HT-29 (cell line): ENCODE measurements at places on chromosomes 5 and 9.

GRCh38 chr9:71509054-71509453, 259.3 kb downstream of the CEMIP2 start:
- peak; percentile 59 for DNase-seq

GRCh38 chr9:14497476-14497875, 183.5 kb upstream of the NFIB start:
- DNase-seq = no peak

DNA sequence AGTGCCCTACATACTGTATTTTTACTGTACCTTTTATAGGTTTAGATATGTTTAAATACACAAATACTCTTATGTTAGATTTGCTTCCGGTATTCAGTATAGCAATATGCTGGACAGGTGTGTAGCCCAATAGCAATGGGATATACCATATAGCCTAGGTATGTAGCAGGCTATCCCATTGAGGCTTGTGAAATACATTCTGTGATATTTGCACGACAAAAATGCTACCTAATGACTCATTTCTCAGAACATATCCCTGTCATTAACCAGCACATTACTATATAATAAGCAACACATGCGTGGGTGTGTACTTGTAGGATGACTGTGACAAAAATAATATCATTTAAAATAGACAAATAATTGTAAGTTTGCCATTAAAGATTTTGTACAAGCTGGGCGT, 208.8 kb downstream of the MRPS30 start:
- no peak for DNase-seq

DNA sequence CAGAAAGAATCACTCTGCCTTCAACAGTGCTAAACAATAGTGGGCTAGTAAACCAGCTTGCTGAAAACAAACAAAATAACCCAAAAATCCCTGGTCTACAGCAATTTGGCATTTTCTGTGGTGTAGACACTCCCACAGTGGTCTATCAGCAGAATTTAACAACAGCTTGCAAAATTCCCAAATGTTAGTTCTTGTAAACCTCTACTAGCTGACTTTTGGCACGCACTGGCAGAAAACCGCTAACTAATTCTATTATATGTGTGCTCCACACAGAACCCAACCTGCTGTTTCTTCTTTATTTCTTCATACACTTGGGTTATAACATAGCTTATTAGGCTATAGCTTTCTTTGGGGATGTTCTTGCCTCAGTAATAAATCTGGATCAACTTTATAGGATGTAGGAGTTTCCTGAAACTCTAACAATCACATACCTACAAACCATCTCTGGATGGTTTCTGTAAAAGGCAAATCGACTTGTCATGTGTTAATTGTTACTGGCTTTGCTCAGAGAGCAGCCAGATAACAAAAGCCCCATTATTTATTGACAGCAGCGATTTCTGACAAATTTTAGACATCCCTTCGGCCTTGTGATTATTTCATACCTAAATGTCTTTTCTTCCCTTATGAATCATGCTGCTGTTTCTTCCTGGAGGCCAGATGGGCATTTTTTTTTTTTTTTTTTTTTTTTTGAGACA, 82.7 kb upstream of the NAA35 start:
- no peak for DNase-seq

DNA sequence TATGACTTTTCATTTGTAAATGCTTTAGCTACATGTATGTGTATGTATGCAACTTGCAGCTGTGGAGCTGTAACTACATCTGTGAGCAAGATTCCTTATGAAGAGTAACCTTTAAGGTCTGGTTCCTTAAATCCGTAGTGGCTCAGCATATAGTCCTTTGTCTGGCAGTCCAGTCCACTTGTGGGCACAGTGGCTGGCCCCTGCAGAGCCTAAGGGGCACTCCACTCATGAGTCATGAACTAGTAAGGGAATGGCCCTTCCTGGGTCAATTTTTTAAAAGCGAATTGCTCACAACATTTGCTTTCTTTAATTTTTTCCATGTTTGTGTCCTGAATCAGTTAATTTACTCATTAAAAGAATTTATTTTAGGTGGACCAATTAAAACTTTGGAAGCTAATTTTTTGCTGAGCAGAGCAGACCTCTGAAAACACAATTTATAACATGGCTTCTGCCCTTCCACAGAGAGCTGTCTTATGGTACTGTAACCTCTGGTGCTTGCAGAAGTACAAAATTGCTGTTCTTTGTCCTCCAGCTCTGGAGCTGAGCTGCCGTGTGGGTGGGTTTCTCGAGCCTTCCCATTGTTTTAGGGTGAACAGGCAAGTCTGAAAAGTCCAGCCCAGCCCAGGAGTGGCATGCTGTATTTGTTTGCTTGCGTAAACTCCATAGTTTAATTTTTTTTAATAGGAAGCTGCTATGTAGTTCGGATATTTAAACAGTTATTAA, 110.1 kb downstream of the MVB12B start:
- no peak for DNase-seq

DNA sequence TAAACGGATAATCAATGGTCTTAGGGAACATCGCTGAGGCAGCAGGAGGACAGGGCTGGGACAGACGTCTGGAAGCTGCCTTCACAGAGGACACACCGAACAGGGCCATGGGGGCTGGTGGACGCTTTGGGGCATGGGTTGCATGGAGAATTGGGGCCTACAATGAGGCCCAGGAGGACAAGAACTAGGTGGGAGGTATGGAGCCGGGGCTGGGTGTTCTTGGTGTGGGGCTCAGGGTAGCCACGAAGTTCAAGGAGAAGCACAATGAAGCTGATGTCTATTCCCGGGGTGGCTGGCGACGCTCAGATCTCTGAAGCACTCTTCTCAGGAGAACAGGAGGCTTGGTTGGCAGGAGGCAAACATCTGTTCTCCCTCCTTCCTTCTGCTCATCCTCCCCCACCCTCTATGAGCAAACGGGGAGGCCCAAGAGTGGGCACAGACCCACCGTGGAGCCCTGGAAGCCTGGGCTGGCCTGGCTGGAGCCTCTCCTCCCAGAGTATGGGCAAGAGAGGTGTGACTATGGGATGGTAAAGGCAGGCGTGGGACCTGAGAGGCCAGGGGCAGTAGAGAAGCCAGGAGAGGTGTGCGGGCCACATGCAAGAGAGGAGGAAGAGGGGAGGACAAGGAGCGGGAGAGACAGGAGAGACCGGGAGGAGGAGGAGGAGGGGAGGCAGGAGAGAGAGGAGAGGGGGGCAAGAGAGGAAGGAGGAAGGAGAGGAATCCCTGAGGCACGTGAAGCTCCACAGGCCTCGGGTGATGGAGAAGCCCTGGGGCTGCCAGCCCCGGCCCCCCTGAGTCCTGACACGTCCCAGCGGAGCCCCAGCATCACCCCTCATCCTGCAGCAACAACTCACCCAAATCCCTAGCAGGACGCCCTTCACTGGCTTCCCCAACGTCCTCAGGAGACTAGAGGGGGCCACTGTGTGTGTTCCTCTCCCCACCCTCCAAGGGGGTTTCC, 159.1 kb downstream of the OLFM1 start:
- no peak for DNase-seq

DNA sequence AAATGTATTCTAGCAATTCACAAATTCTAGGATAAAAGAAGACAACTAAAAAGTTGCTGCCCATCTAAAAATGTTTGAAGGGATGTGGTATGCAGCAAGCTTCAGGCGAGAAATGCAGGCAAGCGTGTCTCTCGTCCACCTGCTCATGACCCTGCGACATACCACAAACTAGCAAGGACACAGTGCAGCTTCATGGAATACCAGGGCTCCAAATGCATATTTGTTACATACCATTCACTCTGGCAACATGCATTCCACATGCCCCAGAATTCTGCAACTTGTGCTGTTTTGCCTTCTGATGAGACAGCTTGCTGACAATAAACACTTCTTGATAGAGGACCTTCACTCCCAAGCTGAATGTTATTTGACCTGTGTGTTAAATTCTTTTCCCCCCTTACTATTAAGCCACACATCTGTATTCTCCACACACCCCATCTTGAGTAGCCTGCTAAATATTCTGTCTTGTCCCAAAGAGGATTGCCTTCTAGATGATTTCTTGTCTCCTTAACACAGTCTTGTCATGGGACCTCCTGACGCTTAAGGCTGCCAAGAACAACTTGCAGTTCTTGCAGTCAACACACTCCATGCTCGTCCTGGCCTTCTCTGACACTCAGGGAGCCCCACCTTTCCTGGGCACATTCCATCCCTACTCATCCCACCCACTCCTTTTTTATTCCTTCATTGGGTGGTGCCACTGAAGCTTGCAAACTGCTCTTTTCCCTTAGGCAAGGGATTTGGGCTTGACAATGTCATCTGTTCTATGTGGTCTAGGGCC, 340.5 kb downstream of the PIK3R1 start:
- no peak for DNase-seq

GRCh38 chr5:14449052-14449661, 132.4 kb upstream of the OTULINL start:
- DNase-seq = no peak

DNA sequence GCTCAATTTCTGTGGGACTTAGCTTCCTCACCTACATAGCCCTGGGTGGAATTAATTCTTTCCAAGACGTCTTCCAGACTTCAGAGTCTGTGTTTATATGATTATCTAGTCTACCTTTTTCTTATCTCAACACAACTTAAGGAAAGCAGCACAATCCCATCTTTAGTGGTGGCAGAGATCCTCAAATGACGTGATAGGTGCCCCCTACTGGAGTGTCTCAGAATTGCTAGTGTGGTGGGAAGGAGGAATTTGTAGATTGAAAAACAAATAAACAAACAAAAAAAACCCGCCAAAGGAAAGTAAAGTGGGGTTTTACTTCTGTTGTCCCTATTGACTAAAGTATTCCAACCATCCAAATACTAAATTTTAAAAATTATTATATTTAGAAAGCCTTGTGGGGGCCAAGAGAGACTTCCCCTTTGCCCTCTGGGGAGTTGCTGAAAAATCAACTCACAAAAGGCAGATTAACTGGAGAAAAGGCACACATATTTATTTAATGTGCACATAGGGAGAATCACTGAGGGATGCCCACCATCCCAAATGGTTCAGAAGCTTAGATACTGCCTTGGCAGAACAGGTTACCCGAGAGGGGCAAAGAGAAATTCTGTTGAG, 283.3 kb downstream of the TMEM167A start:
- DNase-seq = peak; percentile 42

DNA sequence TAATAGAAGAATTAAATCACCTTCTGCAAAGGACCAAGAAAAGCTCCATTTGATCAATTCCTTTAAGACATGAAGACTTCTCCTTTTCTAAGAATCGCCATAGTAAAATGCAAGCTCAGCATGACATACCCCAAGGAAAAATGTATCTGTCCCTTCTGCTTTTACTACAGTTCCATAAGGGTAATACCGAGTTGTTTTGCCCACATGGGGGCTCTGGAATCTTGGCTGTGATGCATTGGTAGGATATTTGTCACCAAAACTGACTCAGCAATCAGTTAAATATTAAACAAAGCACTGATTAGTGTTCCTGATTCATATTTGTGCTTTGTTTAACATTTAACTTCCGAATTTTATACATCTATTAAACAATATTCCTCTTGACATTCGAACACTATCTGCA, 24.3 kb upstream of the KCNIP1 start:
- peak; percentile 60 for DNase-seq

DNA sequence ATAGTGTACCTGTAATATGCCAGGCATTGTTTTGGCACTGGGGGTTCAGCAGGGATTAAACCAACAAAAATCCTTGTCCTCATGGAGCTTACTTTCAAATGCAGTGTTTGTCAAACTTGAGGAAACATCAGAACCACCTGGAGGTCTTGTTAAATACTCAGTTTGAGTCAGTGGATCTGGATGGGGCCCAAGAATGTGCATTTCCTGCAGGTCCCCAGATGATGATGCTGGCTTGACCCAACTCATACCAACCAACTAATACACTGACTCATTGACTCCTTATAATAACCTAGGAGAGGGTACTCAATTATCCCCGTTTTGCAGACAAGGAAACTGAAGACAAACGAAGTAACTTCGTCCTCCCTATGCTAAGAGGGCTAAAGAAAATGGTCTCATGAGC, 11.3 kb downstream of the WWC1 start:
- DNase-seq = no peak

GRCh38 chr5:163562071-163562470, 56.7 kb downstream of the MAT2B start:
- DNase-seq = no peak

DNA sequence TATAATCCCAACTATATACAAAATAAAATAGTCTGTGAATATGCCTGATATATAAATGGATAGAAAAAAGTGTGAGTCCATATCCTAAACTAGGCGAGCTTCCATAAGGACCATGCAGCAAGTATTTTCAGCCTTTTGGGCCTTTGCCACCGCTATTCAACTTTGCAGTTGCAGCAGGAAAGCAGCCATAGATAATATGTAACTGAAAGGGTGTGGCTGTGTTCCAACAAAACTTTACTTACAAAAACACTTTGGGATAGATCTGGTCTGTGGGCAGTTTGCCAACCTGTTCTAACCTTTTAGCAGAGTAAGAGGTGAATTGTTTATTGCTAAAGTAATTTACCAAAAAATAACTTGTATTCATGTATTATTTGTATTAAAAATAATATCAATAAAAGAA, 127.8 kb upstream of the GPR151 start:
- no peak for DNase-seq
